ENCODE measurements at places on chromosomes 2 and 18.

GRCh38 chr2:10887476-10887875 is 24.3 kb upstream of the KCNF1 start:
- no peak for DNase-seq

GRCh38 chr2:196291426-196291825 is 120.0 kb upstream of the STK17B start:
- DNase-seq, result no peak

GRCh38 chr2:40113997-40114396 is 334.9 kb upstream of the THUMPD2 start:
- DNase-seq, result no peak

DNA sequence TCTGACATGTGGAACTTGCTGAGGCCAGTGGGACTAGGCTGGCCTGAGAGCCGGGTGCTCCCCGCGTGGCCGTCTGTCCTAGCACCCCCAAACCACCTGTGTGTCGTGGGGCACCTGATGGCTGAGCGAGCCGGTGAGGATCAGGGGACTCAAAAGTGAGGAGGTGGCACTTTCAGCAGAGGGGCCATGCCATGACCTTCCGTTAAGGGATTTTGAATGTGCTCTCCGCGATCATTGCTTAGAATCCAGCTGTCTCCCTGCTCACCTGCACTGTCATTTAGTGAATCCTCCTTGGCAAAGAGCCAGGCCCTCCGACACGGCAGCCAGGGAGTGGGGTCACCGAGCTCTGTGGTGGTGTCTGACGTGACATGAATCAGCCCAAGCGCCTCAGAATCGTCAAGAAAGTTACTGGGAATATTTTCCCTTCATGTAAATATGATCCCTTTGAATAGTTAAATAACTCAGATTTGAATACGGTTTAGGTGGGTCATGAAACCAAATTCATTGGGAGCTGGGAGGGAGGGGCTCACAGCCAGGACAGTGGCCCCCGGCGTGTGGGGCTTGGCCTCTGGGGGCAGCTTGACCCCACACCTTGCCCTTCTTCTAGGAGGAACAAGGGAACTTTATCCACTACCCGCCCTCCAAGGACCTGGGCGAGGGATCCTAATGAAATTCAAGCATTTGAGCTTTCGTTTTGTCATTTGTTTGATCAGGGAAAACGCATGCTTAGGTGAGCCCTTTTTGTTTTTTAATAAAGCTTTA is 9.5 kb downstream of the NFATC1 start:
- no peak for DNase-seq

DNA sequence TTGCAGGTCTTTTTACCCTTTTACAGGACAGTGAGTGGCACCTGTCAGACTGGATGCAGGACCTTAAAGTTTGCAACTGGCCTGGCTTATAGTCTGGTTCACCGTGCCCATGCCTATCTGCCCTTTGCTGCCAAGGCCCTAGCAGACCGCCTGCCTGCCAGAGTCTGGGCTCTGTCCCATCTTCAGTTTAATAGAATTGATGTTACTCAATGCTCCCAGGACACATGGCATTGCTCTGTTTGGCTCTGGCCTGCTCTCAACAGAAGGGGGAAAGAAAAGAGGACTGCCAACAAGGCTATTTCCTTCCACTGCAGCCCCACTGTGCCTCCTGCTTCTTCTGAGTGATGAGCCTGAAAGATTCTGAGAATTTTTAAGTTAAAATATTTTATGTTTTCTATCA is 25.6 kb upstream of the TMEM178A start:
- no peak for DNase-seq

DNA sequence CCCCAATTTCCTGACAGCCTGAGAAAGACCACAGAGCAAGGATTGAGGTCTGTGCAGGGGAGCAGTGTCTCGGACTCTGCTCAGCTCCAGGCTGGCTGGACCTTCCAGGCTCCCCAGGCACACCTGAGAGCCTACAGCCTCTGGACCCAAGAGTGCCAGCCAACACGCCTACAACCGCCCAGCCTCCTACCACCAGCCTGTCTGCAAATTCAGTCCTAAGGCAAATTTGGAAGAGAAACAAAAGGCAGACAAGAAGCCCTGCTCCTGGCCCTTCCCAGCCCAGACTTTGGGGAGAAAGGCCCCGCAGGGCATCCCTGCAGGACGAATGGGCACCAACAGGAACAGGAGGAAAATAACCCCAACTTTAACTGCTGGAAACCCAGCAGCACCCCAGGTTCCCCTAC is 1.9 kb downstream of the HS6ST1 start:
- DNase-seq, result peak; percentile 47

DNA sequence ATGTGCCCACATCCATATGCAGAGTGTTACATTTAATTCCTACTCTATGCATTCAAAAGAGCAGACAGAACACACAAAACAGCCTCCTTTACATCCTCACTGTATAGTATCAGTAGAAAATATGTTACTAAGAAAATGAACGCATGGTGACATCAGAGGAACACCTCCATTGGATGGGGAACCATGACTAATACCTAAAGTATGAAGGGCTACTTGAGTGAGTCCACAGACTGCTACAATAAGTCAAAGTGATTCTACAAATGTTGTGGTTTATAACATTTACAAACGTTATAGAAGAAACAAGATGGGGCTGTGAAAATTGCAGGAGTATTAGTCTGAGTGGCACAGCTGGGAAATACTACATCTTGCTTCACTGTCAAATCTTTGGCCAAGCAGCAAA is 1830.9 kb upstream of the PIK3C3 start:
- DNase-seq, result no peak

- no peak for DNase-seq
Measured at GRCh38 chr2:181121996-181122395, 141.6 kb downstream of the UBE2E3 start.

- peak; percentile 66 for DNase-seq
Measured at GRCh38 chr2:15912203-15912602, 28.1 kb upstream of the MYCN start.

DNA sequence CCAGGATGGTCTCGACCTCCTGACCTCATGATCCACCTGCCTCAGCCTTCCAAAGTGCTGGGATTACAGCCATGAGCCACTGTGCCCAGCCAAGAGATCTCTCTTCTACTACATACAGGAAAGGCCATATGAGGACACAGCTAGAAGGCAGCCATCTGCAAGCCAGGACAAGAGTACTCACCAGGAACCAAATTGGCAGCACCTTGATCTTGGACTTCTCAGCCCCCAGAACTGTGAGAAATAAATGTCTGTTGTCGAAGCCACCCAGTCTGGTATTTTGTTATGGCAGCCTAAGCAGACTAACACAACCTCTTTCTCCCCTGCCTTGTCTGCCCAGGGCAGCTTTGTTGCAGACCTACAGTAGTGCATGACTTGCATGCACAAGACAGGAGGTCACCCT is 211.3 kb upstream of the HAAO start:
- DNase-seq, result no peak

GRCh38 chr2:48515513-48515985 is 14.4 kb upstream of the STON1 start:
- DNase-seq, result no peak

DNA sequence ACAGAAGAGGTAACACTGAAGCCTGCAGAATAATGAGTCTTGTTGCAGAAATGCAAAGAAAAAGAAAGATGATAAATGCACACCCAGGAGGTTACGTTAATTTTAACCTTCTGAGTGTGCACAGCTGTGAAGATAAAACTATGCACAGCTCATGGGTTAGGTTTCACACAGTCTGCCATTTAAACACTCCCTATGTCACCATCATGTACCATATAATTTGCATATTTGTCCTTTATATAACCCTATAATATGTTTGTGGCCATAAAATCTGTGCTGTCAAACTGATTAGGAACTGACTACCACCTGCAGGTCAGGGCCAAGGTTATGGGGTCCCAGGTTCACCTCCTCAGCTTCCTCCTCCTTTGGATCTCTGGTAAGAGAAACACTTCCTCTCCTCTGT is 205.5 kb downstream of the RPIA start:
- DNase-seq, result no peak

DNA sequence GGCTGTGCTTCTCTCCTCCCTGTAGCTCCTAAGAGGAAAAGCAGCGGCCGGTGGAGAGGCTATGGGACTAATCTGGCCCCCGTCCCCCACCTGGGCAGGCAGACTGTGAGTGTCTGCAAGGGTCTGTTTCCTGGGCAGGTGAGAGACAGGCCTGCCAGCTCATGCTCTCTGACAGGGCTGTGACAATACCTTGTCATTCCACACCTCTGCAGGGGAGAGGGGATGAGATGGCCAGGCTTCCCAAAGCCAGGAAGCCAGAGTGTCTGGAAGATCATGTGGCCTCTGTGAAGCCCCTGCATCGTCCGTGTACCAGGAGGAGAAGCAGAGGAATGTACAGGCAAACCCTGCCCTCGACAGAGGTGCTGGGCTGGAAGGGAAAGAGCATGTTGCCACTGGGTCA is 142.5 kb upstream of the GATA6 start:
- no peak for DNase-seq

DNA sequence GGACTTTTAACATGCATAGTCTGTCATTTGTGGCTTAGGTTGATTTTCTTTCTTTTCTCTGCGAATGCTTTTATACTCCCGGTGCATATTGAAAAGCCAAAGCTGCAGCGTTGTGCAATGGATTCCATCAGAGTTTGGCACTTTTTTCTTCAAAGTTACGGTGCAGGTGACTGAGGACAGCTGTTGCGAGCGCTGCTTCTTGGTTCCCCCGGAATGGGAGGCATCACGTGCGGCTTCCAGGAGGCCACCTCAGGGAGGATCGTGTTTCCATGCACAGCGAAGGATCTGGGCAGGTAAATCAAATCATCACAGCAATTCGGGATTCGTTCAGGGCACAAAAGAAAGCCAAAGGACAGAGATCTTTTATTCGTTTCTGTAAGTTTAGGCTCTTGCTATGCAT is 109.6 kb upstream of the ALKAL2 start:
- no peak for DNase-seq

GRCh38 chr2:219852626-219853025 is 225.2 kb downstream of the SLC4A3 start:
- DNase-seq, result no peak

- DNase-seq, result no peak
Measured at GRCh38 chr2:200442471-200442870, 67.4 kb downstream of the KCTD18 start.

- DNase-seq, result no peak
Measured at GRCh38 chr2:200616656-200617055, 30.8 kb downstream of the AOX1 start.

DNA sequence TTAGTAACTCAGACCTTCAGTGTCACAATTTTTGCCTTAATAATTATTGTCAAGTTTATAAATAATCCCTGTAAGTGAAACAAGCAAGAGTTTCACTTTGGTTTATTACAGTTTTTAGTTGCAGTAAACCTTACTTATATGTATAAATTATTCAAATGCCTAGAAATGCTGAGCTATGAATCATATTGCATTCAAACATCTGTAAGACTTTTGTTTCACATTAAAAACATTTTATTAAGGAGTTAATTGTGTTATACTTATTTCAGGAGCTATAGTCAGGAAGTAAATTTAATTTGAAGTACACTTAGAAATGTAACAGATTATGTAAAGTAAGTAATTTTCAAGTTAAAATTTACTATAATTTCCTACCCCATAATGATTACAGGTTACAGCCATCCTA is 3.9 kb upstream of the ETAA1 start:
- DNase-seq, result no peak

DNA sequence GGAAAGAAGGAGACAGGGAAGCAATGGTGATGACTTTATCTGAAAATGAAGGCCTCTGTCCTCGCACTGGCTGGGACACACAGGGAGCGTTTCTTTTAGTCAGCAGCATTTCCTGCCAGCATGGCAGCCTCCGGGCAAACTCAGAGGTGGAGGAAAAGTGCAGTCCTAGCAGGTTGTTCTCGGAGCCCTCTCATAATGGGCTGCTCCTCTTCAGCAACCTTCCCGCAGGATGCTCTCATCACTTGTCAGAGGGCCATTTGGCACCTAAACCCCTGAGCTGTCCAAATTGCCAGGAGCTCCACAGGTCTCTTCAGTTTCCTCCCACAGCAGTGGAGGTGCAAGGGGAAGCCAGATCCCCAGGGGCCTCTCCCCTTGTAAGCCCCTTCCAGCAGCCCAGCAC is 6.2 kb downstream of the STK39 start:
- no peak for DNase-seq

DNA sequence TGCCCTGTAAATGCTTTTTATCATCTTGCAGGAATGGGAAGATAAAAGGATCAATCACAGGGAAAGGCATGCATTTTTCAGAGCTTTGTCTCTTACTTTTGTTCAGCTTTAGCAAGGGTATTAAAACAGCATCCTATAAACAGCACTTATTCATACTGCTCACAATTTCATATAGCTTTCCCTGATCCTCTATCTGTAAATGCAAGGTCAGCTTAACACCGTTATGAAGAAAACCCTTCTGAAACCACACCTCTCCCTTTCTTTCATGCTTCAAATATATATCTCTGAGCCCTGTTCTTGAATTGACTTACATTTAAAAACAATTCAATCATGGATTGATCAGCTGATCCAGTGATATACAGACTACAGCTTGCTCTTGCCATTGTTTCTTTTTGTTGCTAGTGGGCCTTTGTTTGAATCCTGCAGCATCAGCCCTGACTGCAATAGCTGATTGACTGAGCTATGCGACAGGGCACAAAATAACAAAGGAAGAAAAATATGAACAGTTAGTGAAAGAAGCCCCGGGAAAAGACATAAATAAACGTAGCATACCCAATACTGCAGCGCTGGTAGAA is 795.5 kb upstream of the CDH2 start:
- no peak for DNase-seq

DNA sequence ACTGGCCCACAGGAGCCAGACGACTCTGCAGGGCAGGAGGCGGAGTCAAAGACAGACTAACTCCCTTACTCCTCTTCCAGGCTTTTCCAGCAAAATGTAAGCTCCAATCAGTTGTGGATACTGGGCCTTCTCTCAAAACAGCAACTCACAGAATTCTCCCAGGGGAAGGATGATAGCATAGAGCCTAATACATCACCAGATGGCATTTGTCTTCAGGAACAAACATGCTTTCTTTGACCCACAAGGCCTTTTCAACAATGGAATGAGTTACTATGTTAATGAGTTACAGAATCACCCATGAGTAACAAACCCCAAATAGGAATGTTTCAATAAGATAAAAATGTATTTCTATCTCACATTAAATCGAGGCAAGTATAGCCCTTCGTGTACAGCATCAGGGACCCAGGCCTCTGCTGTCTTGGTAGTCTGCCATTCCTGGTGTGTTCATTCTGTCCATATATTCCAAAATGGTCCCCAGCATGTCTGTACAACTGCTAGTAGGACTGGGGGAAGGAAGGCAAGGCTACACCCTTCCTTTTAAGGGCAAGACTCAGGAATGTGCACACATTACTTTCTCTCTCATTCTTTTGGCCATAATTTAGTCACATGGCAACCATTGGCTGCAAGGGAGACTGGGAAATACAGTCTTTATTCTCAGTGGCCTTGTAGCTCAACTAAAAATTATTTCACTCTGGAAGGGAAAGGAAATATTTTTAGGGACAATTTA is 76.4 kb downstream of the BOD1L2 start:
- DNase-seq, result no peak

DNA sequence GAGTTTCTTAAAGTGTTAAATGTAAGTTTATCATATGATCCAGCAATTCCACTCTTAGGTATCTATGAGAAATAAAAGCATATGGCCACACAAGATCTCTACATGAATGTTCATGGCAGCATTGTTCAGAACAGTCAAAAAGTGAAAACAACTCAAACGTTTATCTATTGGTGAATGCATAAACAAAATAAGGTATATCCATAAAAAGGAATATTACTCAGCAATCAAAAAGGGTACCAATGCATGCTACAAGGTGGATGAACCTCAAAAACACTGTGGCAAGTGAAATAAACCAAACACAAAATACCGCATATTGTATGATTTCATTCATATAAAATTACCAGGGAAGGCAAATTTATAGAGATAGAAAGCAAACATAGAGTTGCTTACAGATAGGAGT is 337.6 kb downstream of the PIK3C3 start:
- DNase-seq, result no peak
